Heart left ventricle (tissue), 16 donors: ENCODE measurements at places on chromosomes 1 and 21. TPM values are rescaled to one million over a fixed set of nuclear protein-coding genes. Genes with fewer than 3 reads are reported as not detected.

SPRR2G gene
- not detected for total RNA-seq

SYT11 gene
- total RNA-seq, result 16.6 TPM

KCNE2 gene
- not detected for total RNA-seq

SAMD13 gene
- total RNA-seq, result 2.3 TPM

KLF17 gene
- not detected for total RNA-seq

GABPA gene
- total RNA-seq, result 14.8 TPM

ACTA1 gene
- total RNA-seq, result 3,826 TPM

KCNJ10 gene
- 0.48 TPM for total RNA-seq

TAS1R3 gene
- 0.21 TPM for total RNA-seq

DNA sequence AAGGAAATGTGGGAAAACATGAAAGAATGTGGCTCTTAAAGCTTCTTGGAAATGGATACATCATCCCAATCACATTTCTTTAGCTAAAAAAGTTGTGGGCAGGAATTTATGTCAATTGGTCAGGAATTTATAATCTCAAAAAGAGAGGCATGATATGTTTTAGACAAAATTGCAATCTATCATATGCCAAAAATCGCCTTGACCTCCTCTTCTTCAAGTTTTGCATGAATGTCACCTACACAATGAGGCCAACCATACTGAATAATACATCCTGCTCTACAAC is 42.4 kb downstream of the ATP6V1G3 start:
- no peak for DNase-seq

DNA sequence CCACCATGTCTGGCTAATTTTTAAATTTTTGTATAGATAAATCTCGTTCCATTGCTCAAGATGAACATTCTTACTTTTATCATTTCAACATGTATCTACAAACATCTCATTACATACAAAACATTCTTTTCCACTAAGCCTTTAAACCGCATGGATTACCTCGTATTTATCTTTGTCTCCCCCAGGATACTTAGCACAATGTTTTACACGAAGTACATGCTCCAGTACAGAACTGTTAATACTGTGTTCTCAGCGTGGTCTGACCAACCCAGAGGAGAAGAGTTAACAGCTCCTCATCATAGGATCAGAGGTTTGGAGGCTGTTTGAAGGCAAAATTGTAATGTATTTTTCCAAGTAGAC is 7.4 kb downstream of the PIK3C2B start:
- DNase-seq, result no peak

DNA sequence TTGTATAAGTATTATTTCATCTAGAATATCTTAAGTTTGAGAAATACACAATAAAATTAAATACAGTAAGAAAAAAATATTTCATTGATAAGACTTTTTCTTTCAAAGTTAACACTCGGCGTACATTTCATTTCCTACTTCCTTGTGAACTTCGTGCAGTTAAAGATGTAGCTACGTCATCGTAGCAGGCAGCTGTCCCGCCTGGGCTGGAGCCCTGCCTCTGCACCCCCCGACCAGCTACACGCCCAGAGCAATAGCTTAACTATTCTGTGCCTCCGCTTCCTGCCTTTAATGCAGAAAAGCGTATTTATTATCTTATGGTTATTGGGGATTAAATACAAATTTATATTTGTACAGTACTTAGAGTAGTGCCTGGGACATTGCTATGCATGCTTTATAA is 53.5 kb downstream of the CLSTN1 start:
- no peak for DNase-seq

DNA sequence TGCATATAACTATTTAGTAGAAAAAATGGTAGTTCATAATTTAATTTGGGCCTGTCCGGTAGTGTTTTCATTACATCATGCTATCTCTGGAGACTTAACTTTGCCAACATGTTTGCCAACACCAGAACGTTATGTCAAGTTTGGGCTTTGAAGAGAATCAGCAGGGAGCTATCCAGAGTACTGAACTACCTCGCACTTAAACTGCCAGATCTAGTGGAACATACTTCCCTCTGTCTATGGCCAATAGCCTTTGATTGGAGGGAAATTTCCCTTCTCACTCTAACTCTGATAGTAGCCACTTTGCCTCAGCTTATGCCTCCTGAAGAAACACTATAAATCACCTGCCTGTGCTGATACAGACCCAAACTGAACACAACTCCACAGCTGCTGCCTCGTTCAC is 10.0 kb downstream of the LRRC53 start:
- no peak for DNase-seq

DNA sequence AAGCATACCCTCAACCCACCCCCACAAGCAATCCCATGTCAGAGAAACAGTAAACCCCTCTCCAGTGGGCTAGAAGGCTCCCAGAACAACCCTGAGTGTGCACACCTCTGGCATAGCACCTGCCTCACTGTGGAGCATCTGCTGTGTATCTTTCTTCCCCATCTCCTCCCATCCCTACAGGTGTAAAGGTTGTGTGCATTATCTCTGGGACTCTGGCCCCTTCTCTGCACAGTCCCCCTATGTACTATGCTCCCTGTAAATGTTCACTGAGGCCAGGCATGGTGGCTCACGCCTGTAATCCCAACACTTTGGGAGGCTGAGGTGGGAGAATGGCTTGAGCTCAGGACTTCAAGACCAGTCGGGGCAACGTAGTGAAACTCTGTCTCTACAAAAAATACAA is 700 bp upstream of the CACNA1S start:
- no peak for DNase-seq

DNA sequence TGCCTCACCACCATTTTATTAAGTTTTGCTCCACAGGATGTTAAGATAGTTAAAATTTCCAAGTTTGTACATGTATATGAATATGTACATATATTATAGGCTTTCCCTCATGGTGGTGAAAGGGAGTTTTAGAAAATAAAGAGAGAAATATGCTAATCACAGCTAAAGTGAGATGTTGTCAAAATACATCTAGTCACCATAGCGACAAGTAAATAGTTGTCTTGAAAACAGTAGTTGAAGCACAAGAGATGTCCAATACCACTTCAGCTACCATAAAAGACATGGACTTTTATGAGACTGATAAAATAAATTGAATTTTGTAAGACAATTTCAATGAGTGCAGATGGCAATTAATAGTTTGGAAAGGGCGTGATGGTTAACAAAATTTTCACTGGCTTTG is 1600.0 kb downstream of the BRINP3 start:
- no peak for DNase-seq

GRCh38 chr21:25390701-25391100 is 216.6 kb downstream of the MRPL39 start:
- DNase-seq, result no peak

DNA sequence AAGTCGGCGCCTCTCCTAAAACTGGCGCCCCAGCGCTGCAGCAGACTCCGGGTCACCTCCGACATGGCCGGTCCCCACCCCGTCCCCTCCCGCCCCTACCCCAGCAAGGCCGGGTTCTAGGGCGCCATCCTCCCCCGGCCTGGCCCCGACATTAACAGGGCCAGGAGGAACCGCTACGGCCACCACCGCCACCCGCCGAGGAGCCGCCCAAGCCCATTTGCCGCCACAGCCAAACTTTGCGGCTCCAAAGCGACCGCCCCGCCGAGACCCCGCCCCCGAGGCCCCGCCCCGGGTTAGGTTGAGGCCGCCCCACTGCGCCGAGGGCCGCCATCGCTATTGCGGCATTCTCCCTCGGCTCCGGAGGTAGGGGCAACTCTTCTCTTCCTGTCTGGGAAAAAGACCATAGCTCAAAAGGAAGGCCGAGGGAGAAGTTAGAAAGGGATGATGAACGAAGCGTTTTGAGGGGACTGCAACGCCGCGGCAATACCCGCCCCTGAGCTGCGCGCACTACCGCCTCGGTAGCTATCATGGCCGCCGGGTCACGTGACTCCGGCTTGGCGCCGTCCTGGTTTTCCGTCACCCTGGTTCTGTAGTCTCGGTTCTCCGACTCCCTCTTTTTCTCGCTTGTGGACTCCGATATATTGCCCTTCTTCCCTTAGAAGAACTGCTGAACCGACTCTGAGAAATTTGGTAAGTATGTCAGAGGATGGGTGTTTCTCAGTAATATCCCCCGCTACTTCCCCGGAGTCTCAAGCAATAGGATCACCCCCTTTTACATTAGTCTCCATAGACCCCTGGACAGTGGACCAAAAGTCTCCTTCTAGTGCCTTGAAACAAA is at the start of the genes AIDA and BROX:
Gene AIDA, minus strand, starts transcription at position 239 of the 838 bp plus-strand sequence. Its CDS starts 174 bp downstream, at position 65.
Gene BROX, plus strand, starts transcription at position 312 of the 838 bp plus-strand sequence. CDS start 3,136 bp downstream, outside the sequence.
- DNase-seq, result peak; percentile 95

- no peak for DNase-seq
These were observed 406.7 kb downstream of the SIPA1L2 start for GRCh38 chr1:232223183-232223708.

DNA sequence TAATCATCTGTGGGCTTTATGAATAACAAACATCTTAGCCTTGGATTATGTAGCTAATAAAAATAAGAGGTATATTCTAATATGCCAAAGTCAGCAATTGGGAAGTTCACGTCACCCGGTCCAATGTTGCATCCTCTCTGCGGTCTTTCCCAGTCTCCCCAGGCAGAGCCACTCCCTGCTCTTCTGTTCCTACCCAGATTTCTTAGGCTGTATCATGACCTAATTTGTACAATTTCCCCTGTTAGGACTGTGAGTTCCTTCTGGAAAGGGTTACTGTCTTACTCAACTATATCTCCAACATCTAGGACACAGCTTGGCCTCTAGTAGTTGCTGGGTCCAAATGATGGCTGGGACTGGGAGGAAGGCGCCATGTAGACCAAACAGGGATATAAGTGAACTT is 29.8 kb upstream of the C1orf198 start:
- no peak for DNase-seq

DNA sequence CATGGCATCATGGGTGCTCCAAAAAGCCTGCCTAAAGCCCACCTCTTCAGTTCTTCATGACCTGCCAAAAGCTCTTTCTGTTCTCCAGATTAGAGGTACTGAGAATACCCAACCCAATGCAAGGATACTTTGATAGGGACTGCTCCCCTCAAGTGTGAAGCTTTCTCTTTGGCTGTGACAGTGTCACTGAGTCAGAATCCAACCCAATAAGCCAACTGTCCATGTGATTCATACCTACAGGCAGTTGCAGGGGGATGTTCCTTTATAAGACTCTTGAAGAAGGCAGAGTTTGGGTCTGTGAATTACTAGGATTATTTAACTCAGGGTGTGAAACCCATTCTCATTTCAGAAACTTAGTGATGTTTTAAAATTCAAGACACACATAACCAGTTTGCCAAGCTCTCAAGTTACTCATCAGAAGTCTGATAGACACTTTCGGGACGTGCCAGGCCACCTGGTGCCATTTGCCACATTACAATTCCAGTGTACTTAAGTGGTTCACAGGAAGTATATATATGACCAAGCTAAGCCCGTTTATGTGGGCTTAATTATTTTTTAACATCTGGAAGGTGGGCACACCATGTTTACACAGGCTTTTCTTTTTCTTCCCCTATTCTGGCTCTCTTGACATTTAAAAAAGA is 265.8 kb downstream of the NFIA start:
- DNase-seq, result no peak

DNA sequence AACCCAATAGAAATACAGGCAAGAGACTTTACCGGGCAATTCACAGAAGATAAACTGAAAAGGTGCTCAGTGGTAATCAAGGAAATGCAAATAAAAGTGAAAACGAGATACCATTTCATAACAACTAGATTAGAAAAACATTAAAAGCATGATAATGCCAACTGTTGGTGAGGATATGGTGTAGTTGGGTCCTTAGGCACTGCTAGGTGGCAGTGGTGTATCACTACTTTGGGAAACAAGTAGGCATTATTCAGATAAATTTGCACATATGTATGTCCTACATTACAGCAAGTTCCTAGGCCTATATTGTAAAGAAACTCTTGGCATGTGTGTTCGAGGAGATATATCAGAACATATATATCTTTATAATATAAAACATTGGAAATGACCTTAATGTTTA is 31.0 kb downstream of the AZIN2 start:
- DNase-seq, result no peak

- DNase-seq, result no peak
These were observed 132.9 kb downstream of the PTPRU start for GRCh38 chr1:29368936-29369932.

GRCh38 chr1:161726473-161727255 is 5.3 kb downstream of the FCRLB start:
- DNase-seq, result peak; percentile 89

GRCh38 chr1:87986130-87986866 is 657.6 kb downstream of the LMO4 start:
- DNase-seq, result no peak

DNA sequence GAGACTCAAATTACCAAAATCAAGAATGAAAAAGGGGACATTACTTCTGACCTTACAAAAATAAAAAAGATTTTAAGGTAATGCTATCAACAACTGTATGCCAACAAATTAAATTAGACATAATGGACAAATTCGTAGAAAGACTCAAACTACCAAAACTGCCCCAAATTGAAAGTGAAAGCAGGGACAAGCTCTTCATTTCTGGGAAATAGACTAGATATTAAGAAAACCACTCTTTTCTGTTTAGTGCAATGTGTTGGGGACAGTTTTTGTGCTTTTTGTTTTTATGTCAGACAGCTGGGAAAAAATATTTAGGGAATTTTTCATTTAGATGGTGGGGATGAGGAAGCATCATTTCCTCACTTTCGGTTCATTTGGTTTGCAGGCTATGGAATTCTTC is 4.9 kb upstream of the GBP1 start:
- DNase-seq, result no peak

DNA sequence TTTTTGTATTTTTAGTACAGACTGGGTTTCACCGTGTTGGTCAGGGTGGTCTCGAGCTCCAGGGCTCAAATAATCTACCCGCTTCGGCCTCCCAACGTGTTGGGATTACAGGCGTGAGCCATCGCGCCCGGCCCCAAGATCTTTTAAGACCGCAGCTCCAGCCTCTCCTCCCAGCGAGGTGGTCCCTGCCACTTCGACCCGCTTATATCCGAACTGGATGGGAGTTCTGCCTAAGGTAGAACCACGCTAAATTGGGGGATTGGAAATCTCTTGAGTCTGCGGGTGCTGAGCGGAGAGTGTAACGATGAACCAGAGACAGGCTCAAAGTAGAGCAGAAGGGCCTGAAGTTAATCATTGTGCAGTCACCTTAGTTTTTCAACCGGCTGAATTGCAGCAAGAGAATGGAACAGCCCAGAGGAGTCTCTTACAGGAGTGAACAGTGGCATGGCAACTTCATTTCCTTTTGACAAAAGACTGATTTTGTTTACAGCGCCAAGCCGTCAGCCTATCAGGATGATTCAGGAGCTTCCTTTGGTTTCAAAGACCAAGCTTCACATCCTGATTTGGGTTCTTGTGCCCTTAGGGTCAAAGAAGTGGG is 726 bp upstream of the CYB5R1 start:
- DNase-seq, result no peak

- DNase-seq, result no peak
These were observed 4.1 kb upstream of the PRDM16 start for GRCh38 chr1:3064901-3065300.
